Non-pigmented ciliary epithelial cell (primary cell): ENCODE measurements at places on chromosomes 1 and 21.

DNA sequence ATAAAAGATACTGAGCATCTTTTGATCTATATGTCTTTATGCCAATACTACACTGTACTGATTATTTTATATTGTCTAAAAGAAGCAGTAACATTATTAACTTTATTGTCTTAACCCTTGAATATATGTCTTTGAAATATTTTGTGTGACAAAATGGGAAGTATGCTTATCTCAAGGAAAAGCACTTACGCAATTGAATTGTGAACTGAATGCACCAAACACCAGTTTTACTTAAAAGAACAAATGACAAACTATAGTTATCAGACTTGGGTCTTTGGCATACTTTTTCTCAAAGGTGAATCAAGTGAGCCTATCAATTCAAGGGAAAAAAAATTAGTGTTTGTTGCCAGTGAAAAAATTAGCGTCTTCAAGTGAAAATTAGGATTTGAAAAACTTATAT, 9.2 kb upstream of the SLC6A9 start:
- no peak for DNase-seq

- no peak for DNase-seq
These were observed 5.7 kb downstream of the ZBTB7B start for GRCh38 chr1:155008015-155008941.

- DNase-seq: no peak
These were observed 28.4 kb downstream of the SLAMF6 start for GRCh38 chr1:160494620-160495019.

GRCh38 chr1:244254467-244254866, 197.2 kb downstream of the ADSS2 start:
- no peak for DNase-seq

GRCh38 chr1:248140846-248141245, 4.1 kb upstream of the OR2M5 start:
- no peak for DNase-seq

- no peak for DNase-seq
These were observed 91.1 kb downstream of the SSBP3 start for GRCh38 chr1:54315099-54315498.
